ENCODE measurements at places on chromosomes 1 and 21.
A peak's percentile ranks its signal among the peaks of the same experiment; 100 is the strongest.

GRCh38 chr1:62218604-62219003 lies 24.0 kb downstream of the L1TD1 start:
- DNase-seq: no peak

DNA sequence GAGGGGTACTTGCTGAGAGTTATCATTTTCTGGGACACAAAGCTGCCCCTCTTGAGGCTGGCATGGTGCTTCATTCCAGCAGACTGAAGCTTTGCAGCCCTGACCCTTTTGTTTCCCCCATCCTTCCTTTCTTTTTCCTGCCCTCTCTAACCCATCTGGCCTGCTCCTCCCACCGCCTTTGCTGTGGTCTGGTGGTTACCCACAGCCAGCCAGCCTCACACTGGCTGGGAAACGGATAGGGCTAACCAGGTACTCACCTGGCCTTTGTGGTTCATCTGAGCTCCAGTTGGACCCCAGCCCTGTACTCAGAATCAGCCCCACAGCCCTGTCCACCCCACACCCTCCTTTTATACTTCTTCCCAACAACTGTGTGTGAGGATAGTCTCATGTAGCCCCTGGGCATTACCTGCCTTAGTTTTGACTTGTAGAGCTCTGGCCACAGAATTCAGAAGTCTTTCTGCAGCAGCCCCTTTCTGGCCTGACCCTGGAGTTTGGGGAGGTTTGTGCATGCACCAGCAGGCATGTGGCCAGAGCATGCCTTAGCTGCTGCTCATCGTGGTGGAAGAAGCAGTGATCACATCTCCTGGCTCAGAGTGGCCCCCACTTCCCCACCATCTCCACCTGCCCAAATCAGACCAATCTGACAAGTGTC lies 138.0 kb downstream of the TRABD2B start:
- DNase-seq: no peak

GRCh38 chr1:178941849-178942248 lies 71.0 kb upstream of the ANGPTL1 start:
- DNase-seq: no peak

DNA sequence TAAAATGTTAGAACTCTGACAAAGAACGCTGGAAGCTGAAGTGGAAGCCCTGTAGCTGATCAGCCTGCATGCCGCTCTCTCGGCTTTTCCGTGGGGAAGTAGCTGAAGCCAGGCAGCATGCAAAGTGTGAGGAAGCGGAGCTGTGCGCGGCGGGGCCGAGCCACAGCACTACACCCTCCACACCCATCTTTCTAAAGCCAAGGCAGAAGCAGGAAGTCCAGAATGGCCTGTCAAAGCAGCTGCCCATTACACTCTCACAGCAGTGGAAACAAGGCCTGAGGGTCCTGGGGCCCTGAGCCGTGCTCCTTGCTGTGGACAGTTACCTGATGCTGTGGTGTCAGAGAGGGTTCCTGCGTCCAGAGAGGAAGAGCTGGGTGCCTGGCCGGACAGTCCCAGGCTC lies 69.6 kb downstream of the UBR4 start:
- DNase-seq: no peak

DNA sequence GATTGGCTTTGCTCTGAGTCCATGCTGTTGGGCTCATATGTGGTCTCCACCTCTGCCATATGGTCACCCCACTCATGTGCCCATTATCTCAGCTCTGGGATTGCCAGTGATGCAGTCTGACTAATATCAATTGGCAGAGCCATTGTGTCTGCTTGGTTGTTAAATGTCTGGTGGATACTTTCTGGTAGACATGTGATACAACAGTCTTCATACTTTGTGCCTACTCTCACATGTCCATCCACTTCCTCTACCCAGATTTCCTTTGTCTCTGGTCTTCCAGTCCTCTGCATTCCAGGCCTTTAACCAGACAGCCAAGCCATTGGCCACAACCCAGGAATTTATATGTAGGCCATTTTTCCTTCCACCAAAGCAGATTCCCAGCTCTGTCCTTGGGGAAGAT lies 30.8 kb upstream of the DIPK1A start:
- no peak for DNase-seq

DNA sequence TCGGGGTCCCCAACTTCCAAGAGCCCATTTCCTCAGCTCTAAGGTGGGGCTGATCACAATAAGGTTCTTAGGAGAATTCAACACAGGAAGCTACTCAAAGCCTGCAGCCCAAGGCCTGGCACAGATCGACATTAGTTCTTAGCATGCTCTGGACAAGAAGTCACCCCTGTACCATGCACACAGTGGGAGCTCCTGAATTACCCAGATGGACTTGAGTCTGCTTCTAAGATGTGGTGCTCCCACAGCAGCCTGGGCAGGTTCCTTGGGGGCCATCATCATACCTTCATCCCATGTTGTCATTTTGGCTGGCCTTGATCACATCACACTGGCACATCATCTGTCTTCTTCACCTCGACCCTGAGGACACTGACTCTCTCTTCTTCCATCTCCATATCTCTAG lies 153.3 kb upstream of the VAMP3 start:
- DNase-seq: no peak

DNA sequence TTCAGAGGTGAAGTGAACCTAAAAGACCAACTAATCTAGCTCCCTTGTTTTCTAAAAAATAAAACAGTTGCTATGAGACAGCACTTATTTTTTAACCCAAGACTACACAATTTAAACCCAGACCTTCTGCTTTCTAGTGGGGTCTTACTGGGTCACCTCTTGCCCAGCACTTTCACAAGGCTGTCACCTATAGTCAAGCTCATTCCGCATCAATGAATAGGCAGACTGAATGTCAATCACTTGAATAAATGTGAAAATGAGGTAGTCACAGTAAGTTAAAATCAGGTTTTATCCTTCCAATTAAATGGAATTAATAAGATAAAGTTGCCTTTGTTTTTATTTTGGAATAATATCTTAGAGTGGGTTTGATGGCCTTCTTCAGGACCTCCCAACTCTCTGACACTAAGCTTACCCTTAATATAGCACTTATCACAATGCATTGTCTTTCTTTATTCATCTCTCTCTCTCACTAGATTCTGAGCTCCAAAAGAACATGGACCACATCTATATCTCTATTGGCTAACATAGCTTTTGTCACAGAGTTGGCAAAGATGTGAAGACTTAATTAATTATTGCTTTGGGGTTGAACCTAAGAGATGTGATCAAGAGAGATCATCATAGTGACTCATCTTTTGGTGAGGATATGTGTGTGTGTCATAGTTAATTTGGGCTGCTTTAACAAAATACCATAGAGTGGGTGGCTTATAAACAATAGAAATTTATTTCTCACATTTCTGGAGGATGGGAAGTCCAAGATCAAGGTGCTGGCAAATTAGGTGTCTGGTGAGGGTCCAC lies 248.7 kb upstream of the DAB1 start:
- no peak for DNase-seq

DNA sequence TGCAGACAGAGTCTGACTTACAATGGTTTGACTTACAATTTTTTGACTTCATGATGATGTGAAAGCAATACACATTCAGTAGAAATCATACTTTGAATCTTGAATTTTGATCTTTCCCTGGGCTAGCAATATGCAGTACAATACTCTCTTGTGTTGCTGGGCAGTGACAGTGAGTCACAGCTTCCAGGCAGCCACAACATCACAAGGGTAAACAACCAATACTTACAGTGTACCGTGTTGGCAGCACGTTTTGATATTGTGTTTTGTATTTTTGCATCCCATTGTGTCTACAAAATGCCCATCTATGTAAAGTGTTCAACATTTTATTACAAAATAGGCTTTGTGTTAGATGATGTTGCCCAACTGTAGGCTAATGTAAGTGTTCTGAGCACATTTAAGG lies 150.9 kb downstream of the NTMT2 start:
- DNase-seq: no peak

DNA sequence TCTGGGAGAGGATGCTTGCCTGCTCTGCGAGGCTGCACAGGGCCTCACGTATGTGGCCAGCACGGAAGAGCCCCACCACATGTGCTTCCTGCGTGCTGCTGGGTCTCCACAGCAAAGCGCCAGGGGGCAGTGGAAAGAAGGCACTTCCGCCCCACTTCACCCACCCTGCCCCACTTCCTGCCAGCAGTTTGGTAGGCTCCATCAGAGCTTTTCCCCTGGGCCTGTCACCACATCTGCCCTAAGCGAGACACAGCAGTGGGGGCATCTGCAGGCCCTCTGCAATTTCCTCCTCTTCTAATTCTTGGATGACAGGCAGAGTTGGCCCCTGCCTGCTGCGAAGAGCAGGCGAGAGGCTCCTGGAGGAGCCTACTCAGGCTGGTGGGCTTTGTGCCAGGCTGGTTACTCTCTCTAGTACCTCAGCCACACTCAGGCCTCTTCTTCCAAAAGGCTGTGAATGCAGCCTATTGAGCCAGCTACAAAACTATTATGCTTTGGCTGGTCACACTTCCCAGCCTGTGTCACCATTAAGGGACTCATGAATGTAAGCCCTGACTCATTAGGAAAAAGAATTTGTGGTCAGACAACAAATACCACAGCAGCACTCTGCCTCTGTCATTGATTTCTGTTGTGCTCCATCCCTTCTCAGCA lies 25.0 kb downstream of the CD244 start:
- peak; percentile 67 for DNase-seq

GRCh38 chr1:68087184-68087583 lies 36.8 kb upstream of the DIRAS3 start:
- DNase-seq: no peak

GRCh38 chr21:21101911-21102310 lies 103.7 kb downstream of the NCAM2 start:
- no peak for DNase-seq
